Brain microvascular endothelial cell (primary cell): ENCODE measurements at places on chromosomes 3 and 15.

GRCh38 chr3:38022301-38022700, 7.1 kb downstream of the PLCD1 start:
- DNase-seq, result no peak

- DNase-seq, result peak; percentile 24
Observed at GRCh38 chr15:60840306-60840702, 361.4 kb upstream of the ICE2 start.

DNA sequence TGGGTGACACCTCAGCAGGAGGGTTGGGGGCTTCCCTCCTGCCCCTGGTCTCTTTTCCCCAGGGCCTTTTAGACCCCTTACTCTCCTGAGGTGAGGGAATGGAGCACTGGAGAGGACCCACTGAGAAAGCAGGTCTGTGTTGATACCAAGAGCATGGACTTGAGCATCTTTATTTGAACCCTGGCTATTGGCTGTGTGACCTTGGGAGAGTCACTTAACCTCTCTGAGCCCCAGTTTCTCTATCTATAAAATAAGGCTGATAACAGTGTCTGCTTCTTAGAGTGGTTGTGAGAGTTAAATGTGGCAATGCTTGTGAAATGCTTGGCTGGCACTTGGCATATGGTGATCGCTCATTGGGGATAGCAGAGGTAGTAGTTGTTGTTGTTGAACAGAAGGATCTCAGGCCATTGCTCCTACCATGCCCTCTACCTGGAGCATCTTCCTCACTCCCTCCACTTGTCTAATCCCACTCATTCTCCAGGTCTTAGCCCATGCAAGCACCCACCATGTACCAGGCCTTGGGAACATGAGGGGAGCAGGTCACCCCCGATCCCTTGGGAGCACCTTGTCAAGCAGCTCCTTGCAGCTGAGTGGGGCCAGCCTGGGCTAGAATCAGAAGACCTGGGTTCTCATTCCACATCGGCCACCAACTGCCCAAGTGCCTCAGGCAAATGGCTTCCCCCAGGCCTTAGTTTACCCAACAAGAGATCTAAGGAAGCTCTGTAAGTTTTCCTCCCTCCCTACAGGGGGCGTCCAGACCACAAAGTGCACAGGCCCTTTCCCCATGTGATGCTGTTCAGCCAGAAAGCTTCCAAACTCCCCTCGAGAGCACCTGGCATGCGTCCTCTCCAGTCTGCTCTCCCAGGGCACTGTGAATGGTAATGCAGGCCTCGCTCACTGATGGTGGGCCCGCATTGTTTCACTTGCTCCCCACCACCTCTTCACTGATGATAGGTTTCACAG, 96.7 kb downstream of the LSM3 start:
- no peak for DNase-seq

DNA sequence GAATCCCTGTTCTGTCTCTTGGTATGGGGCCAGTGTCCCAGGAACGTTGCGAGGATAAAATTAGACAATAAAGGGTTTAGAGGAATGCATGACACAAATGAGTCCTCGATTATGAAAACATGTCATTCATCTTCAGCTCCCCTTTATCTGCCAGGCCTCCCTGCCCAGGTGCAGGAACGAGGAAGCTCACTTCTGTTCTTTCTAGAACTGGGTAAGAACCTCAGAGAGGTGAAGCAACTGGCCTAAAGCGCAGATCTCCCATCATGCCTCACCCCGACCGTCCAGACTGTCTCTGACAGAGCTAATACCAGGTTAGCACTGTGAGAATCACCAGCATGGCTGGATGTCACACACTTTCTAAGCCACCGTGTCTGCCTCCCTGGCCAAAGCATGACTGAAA, 1.5 kb upstream of the ITIH1 start:
- DNase-seq, result no peak

DNA sequence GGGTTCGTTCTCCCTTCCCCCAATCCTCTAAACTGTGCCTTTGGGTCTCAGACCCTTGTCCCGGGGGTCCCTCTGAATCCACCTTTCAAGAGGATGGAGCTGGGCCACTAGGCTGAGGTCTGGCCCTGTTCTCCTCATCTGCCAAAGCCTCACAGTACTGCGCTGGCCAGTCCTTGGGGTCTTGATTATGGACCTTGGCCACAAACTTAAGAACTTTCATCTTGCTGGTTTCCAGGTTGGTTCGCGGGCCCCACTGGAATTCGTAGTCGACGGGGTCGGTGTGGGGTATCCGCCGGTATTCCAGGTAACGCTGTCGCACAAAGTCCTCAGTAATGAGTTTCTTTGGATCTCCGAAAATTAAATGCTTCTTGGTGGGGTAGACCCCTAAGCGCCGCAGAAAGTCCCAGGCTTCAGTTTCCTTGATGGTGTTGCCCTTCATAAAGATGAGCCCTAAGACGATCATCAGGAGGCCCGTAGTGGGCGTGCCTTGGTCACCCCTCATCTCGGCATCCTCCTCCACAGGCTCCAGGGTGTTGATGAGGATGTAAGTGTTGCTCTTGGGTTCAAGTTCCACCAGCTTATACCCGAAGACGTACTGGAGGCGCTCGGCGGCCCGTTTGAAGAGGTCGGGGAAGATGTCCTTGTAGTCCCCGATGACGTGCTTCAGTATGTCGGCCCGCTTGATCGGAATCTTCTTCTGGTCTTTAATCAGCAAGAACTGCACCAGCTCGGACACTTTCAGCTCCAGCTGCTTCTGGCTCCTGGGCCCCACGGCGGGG, 727 bp downstream of the NSMCE3 start:
- peak; percentile 26 for DNase-seq

DNA sequence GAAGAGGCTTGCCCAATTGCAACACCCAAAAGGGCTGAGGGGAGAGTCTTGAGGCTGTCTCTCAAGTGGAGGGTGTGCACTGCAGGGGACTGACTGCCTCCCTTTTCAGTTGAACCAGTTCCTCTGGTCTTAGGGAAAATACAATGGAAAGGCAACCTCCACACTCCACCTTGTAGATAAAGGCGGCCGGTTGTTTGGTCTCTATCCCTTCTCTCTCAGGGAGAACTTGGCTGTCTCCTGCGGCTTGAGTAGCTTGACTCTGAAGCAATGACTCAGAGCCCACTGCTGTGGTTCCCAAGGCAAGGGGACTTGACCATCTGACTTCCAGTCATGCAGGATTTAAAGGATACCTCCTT, 143.2 kb upstream of the UMPS start:
- DNase-seq, result peak; percentile 57

- DNase-seq, result no peak
Observed at GRCh38 chr3:123804676-123805075, 79.5 kb downstream of the MYLK start.

GRCh38 chr15:52247461-52247860, 48.1 kb downstream of the MYO5C start:
- no peak for DNase-seq

- no peak for DNase-seq
Observed at GRCh38 chr3:74447221-74447620, 167.2 kb downstream of the CNTN3 start.

DNA sequence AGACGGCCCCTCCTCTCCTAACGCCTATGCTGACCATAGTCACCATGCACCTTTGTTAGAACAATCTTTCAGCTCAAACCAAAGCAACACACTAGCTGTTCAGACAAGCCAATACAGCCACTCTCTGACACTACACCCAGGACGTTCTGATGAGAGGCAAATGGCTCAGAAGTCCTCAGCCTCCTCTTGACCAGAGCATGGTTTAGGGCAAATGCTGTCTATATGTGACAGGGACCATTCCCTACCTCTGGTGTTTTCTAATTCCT, 264.8 kb upstream of the HES1 start:
- no peak for DNase-seq
